ENCODE measurements at places on chromosomes 5 and 9. TPM values are rescaled to one million over a fixed set of nuclear protein-coding genes. Genes with fewer than 3 reads are reported as not detected.

DNA sequence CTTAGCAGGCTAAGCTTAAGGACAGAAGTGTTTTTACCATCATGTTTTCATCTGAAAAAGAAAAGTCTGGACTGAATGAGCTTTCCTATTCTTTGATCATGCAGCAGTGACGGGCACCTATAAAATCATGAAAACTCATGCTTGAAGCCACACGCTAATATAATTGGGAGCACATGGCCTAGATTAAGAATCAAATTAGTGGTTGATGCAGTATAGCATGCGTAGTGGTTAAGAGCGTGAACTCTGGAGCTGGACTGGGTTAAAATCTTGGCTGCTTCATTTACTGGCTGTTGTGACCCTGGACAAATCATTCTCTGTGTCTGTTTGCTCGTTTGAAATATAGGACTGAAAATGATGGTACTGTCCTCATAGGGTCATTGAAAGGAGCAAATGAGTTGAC lies 49.9 kb upstream of the IL13 start:
- DNase-seq, result no peak

DNA sequence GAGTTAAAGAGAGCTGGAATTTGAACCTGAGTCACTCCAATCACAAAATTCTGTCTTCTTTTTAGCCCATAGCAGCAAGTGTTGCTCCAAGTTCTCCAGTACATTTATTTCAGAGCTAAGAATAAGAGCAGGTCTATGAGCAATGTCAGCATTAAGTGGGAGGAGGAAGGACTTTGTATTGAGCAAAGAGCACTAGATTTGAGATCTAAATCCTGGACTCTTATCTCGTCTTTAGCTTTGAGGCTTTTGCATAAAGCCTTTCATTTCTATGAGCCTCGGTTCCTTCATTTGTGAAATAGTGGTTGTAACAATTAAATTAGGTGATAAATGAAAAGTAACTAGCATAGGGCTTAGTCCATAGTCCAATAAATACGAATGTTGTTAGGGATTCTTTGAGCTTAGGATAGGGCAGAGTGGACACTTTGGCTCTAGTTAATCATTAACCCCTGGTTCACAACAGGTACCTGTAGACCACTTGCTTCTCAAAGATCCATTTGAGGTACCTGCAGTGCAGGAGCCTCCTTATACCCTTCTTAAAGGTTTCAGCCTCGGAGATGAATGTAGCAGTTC lies 464.1 kb upstream of the KLF4 start:
- no peak for DNase-seq

DNA sequence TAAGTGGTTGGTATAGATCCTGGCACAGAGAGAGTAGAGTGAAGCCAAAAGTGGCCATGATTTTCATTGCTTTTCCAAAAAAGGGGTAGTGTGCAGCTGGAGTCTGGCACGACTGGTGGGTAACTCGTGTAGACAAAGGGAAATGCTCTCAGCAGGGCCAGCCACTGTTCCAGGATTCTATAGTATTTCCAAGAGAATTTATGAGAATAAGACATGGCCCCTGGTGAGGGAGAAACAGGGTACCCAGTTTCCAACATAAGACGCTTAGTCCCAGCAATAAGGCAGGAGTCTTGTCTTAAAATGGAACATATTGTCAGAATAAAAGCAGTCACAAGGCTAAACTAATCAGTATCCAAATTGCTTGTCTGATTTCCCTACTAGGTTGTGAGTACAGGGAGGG lies 52.1 kb downstream of the NMUR2 start:
- DNase-seq, result no peak

GRCh38 chr5:143491646-143492045 lies 88.2 kb upstream of the NR3C1 start:
- no peak for DNase-seq

DNA sequence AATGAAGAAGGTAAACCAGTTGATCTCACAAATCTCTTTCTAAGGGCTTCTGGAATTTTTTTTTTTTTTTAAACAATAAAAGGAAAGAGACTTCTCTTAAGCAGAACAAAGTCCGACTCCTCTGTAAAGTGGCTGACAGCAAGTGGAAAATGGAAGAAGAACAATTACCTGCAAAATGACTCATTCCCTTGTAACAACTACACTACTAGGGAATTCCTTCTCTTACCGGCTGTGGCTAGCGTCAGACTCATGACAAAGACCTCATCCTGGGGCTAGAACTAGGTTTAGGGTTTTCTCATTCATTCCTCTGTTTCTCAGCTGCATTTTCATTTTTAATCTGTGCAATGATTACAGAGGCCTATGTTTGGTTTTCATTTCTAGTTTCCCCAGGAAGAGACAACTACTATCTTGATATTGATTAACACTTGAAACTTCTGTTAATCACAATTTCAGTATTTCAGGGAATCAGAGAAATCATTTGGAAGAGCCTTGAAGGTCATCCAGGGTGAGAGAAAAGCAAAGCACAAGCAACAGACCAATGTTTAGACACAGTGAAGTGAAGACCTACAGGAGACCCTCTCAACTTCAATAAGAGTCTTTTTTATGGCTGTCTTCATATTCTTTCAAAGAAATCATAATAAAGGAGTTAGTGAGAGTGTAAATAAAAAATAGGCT lies 437.9 kb downstream of the RAB3C start:
- no peak for DNase-seq

GRCh38 chr5:149618581-149619248 lies 37.4 kb downstream of the ARHGEF37 start:
- DNase-seq, result no peak

GRCh38 chr5:37685816-37686215 lies 154.0 kb downstream of the GDNF start:
- no peak for DNase-seq

GRCh38 chr9:113139225-113139829 lies 11.5 kb upstream of the SLC31A2 start:
- DNase-seq, result peak; percentile 79

DNA sequence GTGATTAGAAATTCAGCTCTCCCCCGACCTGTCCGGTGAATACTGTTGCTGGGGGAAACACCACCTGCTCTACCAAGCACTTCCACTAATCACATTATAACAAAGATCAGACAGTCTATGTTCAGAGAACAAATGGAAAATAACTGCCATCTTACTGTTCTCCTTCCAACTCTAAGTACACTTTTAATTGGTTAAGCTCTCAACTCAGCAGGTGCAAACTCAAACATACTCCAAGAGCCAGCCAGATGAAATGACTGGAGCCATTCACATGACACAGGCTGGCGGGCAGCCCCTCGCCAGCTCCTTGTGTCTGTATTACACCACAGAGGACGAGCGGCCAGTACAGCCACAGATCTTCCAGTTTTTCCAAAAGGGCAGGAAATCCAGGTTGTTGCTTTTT lies 16.1 kb downstream of the LIFR start:
- peak; percentile 29 for DNase-seq

DNA sequence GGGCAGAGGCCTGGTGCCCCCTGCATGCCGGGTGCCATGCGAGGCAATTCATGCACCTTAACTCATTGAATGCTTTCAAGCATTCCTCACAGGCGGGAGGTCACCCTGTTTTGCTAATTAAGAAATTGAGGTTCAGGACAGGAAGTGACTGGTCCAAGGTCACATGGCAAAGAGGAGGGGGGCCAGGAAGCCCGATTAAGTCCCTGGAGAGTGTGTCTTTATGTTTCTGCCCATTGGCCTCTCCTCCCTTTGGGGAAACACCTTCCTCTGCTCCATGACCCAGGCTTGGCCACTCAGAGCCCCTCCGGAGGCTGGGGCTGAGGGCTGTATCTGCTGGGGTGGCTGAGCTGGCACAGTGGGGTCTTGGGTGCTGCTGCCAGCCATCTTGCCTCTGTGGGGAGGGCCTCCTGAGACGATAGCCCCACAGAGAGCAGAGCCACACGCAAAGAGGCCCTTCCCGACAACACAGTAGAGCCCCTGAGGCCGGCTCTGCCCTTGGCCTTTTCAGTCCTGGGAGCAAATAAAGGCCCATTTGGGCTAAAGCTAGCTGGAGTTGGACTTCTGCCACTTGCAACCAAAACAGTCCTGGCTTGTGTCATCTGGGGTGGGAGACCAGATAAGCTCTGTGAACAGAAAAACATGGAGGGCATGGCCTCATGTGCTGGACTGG lies 90.8 kb upstream of the NEURL1B start:
- no peak for DNase-seq

DNA sequence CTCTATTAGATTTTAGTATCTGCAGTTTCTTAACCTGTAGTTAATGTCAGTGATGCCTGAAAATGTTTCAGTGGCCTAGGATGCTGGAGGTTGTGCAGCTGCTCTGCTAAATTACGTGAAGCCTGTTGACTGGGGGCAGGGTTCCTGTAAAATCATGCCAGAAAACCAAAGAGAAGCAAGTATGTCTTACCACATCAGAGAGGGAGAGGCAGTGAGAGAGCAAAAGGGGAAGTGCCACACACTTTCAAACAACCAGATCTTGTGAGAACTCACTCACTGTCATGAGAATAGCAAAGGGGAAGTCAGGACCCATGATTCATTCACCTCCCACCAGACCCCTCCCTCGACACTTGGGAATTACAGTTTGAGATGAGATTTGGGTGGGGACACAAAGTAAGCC lies 83.9 kb upstream of the CYLC2 start:
- DNase-seq, result no peak

GRCh38 chr5:38546691-38547146 lies 9.7 kb downstream of the LIFR start:
- DNase-seq, result no peak

DNA sequence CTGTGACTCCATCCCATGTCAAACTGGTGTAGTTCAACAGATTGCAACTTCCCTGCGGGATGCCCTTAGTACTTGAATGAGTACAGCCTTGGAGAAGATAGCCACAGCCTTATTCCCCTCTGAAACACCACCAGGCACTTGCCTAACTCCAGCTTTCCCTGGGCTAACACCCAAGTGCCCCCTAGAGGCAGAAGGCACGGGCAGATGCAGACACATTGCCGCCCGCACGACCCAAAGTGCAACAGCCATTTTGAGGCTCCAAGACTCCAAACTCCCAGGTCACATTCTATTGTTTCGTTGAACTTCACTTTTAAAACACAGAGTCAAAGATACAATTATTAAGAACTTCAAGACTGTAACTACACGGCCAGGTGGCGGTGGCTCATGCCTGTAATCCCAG lies 163.6 kb upstream of the CDH6 start:
- DNase-seq, result no peak

- no peak for DNase-seq
Observed at GRCh38 chr5:126235628-126236027, 187.6 kb upstream of the GRAMD2B start.

GRCh38 chr9:4016789-4017188 lies 283.1 kb downstream of the GLIS3 start:
- no peak for DNase-seq

DNA sequence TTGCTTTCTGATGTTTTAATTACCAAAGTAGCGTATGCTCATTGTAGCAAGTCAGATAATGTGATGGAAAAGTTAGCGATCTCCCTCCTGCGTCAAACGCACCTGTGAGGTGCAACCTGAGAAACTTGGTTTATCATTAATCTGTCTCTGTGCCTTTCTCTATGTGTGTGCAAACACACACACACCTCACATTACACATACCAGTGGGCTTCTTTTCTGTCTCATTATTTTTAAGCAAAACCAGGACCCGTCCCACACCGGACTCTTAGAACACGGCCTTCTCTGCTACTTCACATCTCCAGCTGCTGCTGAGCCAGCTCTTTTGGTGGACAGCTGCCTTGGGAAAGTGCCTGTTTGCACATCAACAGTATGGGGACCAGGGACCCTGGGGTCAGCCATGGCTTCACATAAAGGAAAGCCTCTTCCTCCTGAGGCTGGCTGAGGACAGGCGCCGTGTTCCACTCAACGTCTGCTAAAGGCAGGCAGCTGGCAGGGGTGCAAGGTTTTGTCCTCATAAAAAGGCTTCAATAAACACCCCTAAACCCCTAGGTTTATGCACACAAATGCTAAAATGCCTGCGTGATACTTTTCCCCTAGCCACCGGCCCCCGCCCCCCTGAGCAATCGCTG lies 44.2 kb downstream of the MRPL36 start:
- DNase-seq, result no peak

- DNase-seq, result no peak
Observed at GRCh38 chr5:53480416-53481158, at the start of gene FST. FST (plus strand) TSS chr5:53480629; CDS start chr5:53480792, 163 bp downstream.

- DNase-seq, result no peak
Observed at GRCh38 chr5:149707097-149707496, 23.0 kb upstream of the PPARGC1B start.

- DNase-seq, result no peak
Observed at GRCh38 chr5:162283609-162284008, 216.0 kb downstream of the GABRG2 start.

GRCh38 chr5:137587919-137588318 lies 88.8 kb upstream of the SPOCK1 start:
- DNase-seq, result no peak

DNA sequence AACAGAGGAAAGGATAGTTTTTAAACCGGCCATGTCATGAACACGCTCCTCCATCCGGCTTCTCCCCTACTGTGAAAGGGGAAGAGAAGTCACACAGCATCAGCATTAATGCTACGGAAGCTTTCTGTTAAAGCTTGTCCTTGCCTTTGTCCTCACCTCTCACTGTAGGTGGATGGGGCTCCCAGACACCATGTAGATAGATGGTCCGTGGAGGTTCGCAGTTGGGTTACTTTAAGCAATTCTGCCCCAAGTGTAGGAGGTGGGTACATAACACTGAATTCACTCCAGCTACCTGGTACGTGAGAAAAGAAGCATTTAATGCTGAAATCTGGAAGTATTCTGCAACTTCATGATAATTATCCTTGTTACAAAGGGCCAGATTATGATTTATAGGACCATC lies 165.8 kb downstream of the BAAT start:
- no peak for DNase-seq

DNA sequence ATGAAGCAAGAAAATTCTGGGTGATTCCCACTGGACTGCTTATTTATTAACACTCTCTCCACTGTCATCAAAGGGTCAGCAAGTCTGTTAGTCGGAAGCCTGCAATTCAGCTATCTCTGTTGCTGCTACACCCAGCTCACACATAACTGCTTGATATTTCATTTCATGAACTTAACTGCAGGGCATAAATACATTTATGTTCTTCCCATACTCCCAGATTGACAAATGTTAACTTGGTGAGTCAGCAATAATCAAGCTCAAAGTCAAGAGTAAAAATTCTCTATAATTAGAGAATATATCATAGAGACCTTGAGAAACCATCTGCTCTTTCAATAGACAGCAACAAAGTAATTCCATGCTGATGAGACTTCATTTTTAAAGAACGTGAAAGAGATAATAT lies 198.8 kb downstream of the ADAMTS12 start:
- DNase-seq, result no peak

GRCh38 chr9:38029915-38030638 lies 39.0 kb downstream of the SHB start:
- no peak for DNase-seq

The CMYA5 gene
- total RNA-seq, result 1.2 TPM

The SVEP1 gene
- 5.3 TPM for total RNA-seq

The DMRT2 gene
- 0.16 TPM for total RNA-seq

The SKP2 gene
- total RNA-seq, result 19.8 TPM

The GABRB2 gene
- total RNA-seq, result 98.1 TPM

The RALGPS1 gene
- 86.6 TPM for total RNA-seq

The ZCCHC7 gene
- 34.5 TPM for total RNA-seq

The CNTNAP3 gene
- 120 TPM for total RNA-seq

The KLF9 gene
- 16.8 TPM for total RNA-seq

The DIRAS2 gene
- total RNA-seq, result 30.6 TPM

Measured in occipital lobe (tissue), 3 donors.